ENCODE measurements at places on chromosomes 2 and 18. TPM values are rescaled to one million over a fixed set of nuclear protein-coding genes. Genes with fewer than 3 reads are reported as not detected.

The CFAP65 gene
- 0.18 TPM for total RNA-seq

The SPEG gene
- total RNA-seq = 23.7 TPM

The RAD51AP2 gene
- not detected for total RNA-seq

The C2orf81 gene
- total RNA-seq = 2.4 TPM

The NPPC gene
- 1.1 TPM for total RNA-seq

DNA sequence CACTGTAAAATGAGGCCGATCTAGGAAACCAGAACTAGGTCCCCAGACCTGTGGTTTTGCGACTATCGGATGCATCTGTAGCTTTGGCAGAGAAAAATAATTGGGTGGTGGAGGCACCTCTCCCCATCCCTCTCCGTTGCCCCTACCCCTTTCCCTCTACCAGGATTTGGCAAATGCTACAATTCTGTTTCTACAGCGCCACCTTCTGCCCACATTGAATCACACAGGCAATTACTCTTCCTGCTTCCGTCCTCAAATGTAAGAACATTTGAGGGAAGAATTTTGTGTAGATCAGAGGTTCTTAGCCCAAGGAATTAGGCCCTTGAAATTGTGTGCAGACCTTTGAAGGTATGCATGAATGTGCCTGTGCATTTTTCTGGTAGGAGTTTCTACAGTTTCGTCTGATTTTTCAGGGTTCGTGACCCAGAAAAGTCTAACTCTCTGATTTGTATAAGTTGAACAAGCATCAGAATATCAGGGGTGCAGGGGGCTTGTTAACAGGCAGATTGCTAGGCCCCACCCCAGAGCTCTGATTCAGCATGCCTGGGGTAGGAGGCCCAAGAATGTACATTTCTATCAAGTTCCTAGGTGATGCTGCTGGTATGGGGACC lies 11.2 kb downstream of the ATP6V1B1 start:
- peak; percentile 68 for DNase-seq

- peak; percentile 57 for DNase-seq
Measured at GRCh38 chr18:48939205-48940097, 11.3 kb downstream of the SMAD7 start.

- DNase-seq = no peak
Measured at GRCh38 chr2:28638102-28638501, 113.5 kb upstream of the PPP1CB start.

GRCh38 chr2:128623776-128624761 lies 305.4 kb upstream of the HS6ST1 start:
- DNase-seq = no peak

DNA sequence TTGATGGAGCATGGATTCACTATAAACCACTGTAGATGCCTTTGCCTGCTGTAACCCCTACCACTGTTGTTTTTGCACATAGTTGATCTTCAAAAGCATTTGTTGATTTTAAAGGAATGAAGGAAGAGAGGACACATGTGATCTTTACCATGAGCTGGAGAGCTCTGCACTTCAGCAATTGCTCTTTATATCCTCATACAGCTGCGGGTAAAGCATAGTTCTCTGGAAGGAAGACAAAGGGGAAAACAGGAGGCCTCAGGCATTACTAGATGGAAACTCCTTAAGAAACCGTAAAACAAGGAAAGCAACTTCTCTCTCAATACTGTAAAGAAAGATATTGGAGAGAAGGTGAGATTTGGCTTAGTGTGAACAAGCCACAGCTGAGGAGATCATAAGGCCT lies 60.6 kb downstream of the SCG2 start:
- no peak for DNase-seq

DNA sequence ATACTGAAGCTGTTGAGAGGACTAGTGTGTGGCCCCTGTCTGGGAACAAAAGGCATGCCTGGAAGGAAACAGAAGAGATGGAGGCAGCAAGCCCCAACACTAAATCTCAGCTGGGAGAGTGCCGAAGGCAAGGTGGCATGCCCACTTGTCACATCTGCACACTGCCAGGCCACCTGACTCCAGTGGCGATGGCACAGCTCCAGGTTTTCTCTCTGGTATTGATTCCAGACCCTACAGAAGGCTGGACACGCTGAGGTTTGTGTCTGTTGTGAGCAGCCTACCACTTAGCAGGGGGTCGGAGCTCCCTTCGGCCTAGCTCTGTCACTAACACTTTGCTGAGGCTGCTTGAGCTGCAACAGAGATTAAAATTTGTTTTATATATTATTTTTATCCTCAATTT lies 307.3 kb downstream of the TDRD15 start:
- no peak for DNase-seq

GRCh38 chr2:156903335-156903734 lies 354.2 kb upstream of the GALNT5 start:
- no peak for DNase-seq

- DNase-seq = no peak
Measured at GRCh38 chr2:234286956-234287355, 209.9 kb downstream of the ARL4C start.

Measured in H9 (cell line).